Stimulated activated naive CD4-positive, alpha-beta T cell treated with Interleukin-2 at 50 U/mL for 16 hours (primary cell): ENCODE measurements at places on chromosomes 11 and 22.
A peak's percentile ranks its signal among the peaks of the same experiment; 100 is the strongest.

DNA sequence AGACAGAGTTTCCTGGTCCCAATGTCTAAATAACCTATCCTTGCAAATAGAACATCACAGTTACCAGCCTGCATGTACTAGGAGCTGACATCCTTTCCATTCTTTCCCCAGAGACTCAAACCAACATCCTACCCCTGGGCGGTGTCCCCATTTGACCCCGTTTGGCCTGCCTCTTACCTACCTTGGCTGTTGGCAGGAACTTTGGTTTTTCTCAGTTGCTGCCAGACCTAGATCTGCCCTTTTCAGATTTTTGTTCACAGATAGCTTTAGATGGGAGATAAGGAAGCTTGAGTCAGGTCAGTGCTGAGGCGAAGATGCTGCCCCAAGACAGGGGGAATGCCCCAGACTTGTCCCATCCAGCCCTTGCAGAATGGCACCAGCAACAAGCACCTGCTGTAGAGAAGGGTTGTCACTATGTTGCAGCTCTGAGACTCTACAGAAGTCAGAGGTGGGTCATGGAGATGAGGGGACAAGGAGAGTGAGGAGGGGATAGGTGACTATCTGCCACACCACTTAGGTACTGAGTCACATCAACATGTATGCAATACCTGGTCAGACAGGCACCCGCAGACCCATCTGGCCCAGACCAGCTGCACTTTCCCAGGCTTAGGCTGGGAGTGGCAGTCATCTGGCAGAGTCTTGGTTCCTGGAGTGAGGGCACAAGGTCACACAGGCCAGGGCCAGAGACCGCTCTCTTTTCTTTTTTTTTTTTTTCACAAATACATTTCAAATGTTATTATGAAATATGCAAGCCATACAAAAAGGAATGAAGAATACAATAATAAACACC lies 61.5 kb upstream of the POU2AF1 start:
- no peak for DNase-seq

GRCh38 chr22:21701384-21701971 lies 34.1 kb downstream of the YPEL1 start:
- no peak for DNase-seq

GRCh38 chr11:33257160-33257896 lies at the start of gene HIPK3:
TSS of gene HIPK3 (plus strand) at chr11:33257381.
- peak; percentile 68 for DNase-seq

DNA sequence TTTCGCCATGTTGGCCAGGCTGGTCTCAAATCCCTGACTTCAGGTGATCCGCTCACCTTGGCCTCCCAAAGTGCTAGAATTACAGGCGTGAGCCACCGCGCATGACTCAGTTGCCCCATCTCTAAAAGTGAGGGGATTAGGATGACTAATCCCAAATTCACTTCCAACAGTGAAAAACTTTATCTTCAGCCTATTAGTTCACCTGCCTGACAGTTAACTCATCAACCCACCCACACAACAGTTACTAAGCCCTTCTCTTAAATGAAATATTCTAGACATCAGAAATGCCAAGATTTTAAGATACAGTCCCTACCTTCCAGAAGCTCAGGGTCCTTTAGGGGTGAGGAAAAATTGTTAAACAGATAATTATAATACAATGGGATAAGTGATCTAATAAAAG lies 2.0 kb upstream of the ANKRD42 start:
- no peak for DNase-seq

GRCh38 chr22:40258501-40258915 lies 80.8 kb downstream of the TNRC6B start:
- no peak for DNase-seq

- DNase-seq = no peak
Measured at GRCh38 chr11:112097734-112098528, 11.3 kb downstream of the SDHD start.

- no peak for DNase-seq
Measured at GRCh38 chr22:41411021-41411851, 29.5 kb downstream of the TEF start.

DNA sequence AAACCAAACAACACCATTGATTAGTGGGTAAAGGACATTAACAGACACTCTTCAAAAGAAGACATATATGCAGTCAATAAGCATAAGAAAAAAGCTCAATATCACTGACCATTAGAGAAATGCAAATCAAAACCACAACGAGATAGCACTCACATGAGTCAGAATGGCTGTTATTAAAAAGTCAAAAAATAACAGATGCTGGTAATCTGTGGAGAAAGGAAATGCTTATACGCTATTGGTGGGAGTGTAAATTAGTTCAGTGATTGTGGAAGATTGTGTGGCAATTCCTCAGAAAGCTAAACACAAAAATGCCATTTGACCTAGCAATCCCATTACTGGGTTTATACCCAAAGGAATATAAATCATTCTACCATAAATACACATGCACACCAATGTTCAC lies 182.6 kb downstream of the TRPC6 start:
- no peak for DNase-seq

GRCh38 chr11:66723693-66724092 lies 5.3 kb downstream of the SPTBN2 start:
- DNase-seq = no peak

- DNase-seq = no peak
Measured at GRCh38 chr22:30574095-30574981, at the start of gene GAL3ST1. TSS of gene GAL3ST1 (minus strand) at chr22:30574665. CDS start at chr22:30557392, 17,273 bp downstream.

DNA sequence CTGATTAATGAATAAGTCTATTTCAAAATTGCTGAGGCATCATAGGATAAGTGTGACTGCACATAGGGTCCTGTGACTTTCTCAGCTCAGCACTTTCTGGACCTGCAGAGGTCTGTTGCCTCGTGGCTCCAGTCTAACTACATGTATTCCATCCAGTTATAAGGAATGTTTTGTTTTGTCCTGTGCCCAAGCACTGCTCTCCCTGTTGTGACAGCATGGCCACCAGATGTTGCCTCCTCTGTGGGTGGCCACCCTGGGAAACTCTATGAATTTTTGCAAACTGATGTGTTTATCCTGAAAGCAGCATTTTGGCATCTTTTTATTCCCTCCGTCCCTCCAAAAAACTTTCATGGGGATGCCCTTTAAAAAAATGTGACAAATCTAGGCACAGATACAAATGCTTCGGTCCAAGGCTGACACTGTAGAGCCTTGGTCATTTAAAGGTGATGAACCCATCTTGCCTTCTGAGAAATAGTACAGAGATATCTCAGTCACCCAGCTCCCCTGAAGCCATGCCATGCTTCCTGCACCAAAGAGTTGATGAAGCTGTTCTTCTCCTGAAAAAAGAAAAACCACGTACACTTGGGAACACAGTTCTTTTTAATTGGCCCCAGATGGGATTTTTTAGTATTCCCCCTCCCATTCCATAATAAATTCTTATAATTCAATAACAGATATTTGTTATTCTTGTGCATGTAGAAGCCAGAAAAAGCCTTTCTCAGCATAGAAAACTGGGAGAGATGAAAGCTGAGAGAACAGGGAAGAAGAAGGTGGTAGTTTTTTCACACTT lies 72.6 kb downstream of the CCDC34 start:
- DNase-seq = no peak

GRCh38 chr11:123382555-123383074 lies 47.5 kb upstream of the GRAMD1B start:
- DNase-seq = no peak

GRCh38 chr11:61726775-61727174 lies 25.7 kb upstream of the MYRF start:
- DNase-seq = no peak

GRCh38 chr11:114291842-114292680 lies 4.1 kb upstream of the NNMT start:
- DNase-seq = no peak

GRCh38 chr11:89608234-89608966 lies 101.7 kb upstream of the TRIM77 start:
- no peak for DNase-seq

DNA sequence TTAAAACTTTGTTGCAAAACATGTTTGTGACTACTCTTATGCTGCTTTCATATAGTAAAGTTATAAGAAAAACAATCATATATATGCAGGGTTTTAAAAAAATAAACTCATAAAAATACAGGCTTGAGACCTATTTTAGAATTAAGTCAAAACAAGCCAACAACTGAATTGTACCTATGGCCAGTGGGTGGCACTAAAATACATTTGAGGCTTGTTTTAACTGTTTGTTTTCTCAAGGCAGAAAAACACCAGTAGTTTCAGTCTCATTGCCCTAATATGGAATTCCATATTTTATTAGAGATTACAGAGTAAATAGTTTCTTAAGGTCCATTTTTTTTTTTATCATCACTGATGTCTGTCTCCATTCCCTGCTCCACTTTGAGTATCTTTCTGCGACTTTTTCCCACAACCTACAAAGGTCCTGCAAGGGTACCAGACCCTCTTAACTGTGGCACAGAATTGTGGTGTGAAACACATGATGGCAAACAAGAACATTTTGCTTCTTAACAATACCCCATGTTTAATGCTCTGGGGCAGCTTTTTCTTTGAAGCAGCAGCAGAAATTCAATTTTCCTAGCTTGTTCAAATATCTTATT lies 8.5 kb upstream of the CCDC89 start:
- DNase-seq = no peak

DNA sequence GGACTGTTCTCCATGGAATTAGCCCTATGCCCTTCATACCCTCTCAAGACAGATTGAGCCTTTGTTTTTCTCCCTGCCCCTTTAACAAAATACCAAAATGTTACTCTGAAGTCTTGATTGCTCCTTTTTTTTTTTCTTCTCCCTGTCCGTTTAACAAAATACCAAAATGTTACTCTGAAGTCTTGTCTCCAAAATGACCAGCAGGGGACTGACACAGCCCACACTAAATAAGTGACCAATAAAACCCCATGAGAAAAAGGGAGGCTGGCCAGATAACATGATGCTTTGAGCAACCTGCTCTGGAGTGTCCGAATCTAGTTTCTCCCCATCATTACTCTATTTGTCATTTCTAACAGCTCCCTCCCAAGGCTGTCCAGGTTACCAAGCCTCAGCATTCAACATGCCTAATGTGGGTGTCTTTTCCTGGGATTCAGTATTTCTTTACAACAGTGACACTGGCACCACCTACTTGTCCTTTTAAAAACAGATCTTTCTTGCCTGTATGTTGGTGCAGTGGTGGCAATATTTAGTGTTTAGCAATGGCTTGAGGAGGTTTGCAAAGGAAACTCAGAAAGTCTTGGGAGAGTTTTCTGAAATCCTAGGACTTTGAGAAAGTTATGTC lies 42.7 kb upstream of the SLC1A2 start:
- DNase-seq = no peak

- DNase-seq = no peak
Measured at GRCh38 chr22:28783786-28784671, 11.5 kb downstream of the CCDC117 start.

DNA sequence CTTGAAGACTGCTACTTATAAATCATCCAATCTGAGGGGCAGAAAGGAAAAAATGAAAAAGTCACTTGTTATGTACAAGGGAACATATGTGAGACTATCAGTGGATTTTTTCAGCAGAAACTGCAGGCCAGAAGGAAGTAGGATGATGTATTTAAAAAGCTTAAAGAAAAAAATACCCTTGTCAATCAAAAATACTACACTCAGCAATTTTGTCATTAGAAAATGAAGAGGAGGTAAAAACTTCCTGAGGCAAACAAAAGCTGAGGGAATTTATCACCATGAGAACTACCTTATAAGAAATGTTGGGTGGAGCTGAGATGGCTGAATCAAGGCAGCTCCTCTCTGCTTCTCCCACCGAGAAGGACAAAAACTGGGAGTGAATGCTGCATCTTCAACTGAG lies 21.1 kb downstream of the MRGPRX2 start:
- no peak for DNase-seq

DNA sequence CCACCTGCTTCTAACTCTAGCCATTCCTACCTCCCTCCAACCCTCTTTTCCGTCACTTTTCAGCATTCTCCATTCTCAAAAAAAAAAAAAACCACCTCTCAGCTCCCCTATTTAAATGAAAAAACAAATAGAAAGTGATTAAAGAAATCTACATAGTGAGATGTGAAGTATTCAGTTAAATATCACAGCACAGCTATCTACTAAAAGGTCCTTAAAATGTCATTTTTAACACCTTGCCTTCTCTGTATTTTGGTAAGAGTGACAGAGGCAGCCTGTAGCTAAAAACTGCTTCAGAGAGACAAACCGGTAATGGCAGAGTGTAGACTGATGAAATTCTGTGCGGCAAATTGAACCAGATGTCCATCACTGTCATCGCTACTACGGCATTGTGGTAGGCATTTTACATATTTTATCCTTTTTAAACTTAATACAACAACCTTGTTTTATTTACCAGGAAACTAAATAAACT lies 346 bp upstream of the ALG9 start:
- DNase-seq = no peak

DNA sequence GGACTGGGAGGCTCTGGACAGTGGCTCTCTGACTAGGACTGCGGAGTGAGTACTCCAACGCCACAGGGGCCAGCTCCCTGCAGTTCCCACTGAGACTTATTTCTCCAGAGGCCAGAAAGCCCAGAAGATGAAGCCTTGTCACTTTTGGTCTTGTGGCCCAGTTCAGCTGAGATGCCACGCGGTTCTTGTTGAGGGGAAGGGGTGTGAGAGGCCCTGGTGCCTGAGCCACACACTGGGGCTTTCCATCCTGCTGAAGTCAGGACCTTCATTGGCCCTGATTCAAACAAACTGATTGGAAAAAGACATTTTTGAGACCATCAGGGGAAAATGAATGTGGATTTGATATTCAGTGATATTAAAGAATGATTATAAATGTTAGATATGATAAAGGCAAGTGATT lies 73.6 kb downstream of the UBASH3B start:
- no peak for DNase-seq

- peak; percentile 54 for DNase-seq
Measured at GRCh38 chr11:110337570-110338193, 41.3 kb upstream of the RDX start.

- DNase-seq = no peak
Measured at GRCh38 chr11:132911186-132911585, 621.1 kb downstream of the OPCML start.

GRCh38 chr22:37677493-37677974 lies 2.1 kb downstream of the LGALS1 start:
- no peak for DNase-seq

DNA sequence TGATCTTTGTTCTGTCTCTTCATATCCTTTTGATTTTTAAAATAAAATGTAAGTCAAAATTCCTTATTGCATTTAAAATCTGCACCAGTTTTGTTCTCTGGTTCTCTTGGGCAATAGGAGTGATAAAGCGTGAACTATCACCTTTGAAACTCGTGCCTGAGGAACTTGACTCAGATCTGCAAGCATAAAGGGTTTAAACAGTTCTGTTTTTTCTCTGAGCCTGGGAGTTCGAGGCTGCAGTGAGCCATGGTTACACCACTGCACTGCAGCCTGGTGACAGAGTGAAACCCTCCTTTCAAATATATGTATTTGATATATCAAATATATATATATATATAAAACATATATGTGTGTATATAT lies 38.9 kb upstream of the CLMP start:
- no peak for DNase-seq
